ENCODE measurements at places on chromosomes 4 and X. TPM values are rescaled to one million over a fixed set of nuclear protein-coding genes. Genes with fewer than 3 reads are reported as not detected.

GRCh38 chrX:149497626-149498025 lies 7.5 kb downstream of the IDS start:
- DNase-seq: no peak

- no peak for DNase-seq
Measured at GRCh38 chr4:147578593-147578992, 38.6 kb upstream of the TMEM184C start.

- DNase-seq: no peak
Measured at GRCh38 chr4:95045429-95045828, 287.7 kb downstream of the BMPR1B start.

DNA sequence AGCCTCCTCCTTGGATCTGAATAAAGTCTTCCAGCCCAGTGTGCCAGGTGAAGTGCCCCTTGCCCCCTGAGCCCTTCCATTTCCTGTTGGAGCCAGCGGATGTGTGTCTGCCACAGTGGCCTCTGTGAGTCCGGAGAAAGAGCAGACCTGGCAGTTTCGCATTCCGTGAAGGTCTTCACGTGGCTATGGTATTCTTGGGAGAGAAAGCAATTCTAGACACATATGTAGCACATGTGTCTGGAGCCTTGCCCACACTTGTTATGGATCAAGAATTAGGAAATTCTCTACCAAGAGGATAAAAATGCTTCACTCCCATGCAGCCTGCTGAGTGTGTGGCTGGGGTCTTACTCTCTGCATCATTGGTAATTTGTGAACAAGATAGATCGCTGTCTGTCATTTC lies 130.9 kb downstream of the REPS2 start:
- DNase-seq: no peak

GRCh38 chr4:81116566-81116965 lies 86.1 kb downstream of the BMP3 start:
- no peak for DNase-seq

DNA sequence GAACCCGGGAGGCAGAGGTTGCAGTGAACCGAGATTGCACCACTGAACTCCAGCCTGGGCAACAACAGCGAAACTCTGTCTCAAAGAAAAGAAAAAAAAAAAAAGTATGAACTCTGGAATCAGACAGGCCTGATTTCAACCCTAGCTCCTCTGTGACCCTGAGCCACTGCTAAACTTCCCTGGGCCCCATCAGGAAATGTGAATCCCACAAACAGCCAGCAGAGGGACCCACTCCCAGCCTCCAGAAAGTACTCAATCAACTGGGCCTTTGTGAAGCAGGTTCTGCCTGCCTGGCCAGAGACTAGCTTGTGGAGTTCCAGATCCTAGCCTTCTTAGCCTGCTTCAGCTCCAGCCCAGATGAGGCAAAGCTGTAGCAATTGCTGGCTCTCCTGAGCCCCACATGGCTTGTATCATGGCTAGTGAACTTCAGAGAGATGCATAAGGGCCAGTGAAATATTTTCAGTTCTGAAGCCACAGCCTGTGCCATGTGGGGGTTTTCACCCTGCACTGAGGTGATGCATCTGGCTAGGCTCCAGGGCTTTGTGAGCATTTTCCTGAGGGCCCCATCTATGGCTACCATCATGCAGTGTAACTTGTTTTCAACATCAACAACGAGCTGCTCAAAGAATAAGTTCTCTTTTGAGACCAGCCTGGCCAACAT lies 7.2 kb upstream of the IDS start:
- peak; percentile 61 for DNase-seq

DNA sequence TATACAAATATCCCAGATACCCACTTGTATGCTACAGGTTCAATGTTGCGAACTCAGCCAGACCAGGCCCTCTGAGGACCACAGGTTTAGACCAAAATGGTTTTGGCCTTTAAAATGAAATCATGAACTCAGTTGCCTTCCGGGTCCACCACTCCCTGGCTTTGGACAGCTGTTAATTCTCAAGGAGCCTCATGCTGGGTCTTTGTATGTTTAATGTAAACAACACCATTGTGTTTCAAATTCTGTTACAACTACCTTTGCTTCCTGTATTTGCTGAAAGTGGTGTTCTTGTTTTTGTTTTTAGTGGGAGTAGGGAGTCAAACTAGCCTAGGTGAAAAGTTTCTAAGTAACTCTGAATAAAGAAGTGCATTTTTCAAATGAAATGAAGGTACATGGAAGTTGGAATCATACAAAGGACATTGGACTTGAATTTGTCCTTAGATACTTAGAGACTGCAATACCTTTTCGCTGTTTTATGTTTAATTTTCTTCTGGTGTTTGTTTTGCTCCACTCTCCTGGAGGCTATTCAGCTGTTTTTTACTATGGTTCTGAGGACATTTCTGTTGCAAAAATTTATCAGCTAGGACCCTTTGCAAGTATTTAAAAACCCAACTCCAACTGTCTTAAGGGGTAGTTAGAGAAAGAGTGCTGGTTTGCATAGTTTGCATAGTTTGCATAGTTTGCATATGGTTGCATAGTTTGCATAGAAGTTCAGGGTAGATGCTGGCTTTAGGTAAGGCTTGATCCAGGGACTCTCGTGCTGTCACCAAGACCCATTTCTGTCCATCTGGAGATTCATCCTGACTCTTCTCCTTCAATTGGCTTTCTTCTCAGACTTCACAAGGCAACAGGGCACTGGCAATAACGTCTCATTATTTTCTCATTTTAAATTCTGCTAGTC lies 70.1 kb downstream of the MID1IP1 start:
- no peak for DNase-seq

- DNase-seq: no peak
Measured at GRCh38 chr4:128810331-128810870, 901 bp downstream of the JADE1 start.

DNA sequence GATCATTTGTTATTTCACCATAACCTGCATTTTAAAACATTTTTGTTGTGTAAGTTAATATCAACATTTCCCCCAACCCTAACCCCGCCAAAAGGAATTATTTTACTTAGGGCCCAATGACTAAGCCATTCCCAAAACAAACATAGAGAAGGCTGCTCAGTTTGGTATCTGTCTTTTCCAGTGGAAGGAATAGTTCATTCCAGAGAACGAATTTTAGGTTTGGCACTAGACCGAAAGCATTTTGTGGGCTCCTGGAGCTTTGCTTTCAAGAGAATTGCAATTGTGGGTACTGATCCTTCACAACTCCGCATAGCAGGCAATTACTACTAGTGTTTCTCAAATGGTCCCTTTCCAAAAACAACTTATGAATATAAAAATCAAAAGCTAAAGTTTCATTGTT lies 226.7 kb upstream of the MAD2L1 start:
- DNase-seq: no peak

DNA sequence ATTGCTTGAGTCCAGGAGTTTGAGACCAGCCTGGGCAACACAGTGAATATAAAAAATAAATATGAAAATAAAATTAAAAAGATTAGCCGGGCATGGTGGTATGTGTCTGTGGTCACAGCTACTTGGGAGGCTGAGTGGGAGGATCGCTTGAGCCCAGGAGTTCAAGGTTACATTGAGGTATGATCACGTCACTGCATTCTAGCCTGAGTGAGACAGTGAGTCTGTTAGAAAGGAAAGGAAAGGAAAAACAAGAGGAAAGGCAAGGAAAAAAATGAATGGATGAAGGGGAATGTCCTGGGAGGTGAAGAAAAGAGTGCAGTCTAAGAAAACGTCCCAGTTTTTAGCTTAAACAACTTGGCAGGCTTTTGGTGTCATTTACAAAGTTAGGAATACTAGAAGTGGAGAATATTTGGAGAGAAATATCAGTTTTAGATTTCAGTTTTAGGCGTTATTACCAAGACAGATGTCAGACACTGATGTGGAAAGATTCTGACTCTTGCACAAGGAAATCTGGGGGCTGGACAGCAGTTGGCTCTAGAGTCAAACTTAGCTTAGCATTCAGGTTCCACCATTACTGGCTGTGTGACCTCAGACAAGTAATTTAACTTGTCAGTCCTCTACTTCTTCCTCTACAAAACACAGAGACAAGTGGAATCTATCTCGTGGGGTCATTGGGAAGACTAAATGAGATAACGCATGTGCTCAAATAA lies 139.0 kb downstream of the TSPAN5 start:
- no peak for DNase-seq

- DNase-seq: no peak
Measured at GRCh38 chr4:126264839-126265238, 950.1 kb downstream of the FAT4 start.

GRCh38 chr4:139279760-139280620 lies at the start of gene MGARP:
MGARP (minus strand) TSS chr4:139280225; CDS start chr4:139280158, 67 bp downstream.
- DNase-seq: no peak

DNA sequence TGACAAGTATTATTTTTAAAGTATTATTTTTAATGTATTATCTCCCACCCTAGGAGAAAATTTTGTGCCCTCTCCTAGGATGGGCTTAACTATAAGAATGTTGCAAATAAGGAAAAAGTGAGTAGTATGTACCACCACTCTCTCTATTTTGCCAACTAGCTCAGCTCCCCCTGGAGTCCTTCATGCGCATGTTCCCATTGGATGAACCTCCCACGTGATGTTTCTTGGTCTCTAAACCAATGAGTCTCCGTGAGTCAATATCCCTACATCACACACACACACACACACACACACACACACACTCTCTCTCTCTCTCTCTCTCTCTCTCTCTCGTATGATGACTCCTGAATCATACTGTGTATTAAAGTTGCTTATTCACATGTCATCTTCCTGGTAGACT lies 129.7 kb upstream of the ZFP42 start:
- no peak for DNase-seq

DNA sequence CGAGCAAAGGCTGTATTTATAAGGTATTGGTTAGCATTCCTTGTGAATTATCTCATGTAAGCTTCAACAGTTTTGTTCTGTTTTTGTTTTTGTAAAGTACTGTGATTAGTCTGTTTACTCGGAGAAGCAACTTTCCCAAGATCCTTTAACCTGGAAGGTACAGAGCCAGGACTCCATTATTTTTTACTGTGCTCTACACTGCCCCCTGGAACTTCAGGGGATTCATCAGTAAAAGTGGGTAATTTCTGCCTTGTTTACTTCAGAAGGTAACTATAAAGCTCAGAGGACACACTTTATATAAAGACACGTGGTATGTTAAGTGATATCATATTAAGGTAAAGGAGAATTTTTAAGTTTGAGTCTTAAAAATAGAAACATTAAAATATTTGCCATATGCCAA lies 124.9 kb downstream of the IQCM start:
- no peak for DNase-seq

DNA sequence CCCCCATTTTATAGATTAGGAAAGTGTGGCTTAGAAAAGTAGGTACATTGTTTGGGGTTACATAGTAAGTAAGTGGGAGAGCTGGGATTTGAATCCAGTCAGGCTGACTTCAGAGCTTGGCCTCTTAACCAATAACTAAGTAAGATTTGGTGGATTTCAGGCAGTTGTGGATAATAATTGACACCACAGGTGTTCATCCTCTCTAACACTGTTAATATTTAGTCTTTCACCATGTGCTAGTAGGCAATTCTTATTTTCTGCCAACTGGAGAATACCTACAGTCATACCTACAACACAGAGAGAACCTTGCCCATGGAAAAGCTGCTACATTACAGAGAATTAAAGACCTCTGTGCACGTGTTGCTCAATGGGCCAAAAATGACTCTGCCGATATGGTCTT lies 89.5 kb downstream of the DIAPH2 start:
- DNase-seq: no peak

DNA sequence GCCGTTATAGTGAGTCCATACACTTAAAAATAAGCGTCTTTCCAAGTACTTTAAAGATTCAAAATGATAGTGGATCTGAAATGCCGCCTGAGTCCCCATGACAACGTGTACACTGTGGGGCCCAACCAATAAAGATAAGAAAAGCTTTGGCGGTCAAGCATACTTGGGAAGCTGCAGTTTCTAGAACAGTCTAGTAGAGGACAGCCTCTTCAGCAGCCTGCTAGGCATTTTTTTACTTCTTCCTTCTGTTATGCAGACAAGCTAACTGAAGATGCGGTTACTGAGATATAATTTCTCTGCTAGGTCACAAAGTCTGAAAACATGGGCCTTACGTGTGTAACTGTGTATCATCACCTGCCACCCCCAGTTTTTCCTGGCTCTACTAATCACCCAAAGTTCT lies 402 bp upstream of the UPRT start:
- DNase-seq: no peak

DNA sequence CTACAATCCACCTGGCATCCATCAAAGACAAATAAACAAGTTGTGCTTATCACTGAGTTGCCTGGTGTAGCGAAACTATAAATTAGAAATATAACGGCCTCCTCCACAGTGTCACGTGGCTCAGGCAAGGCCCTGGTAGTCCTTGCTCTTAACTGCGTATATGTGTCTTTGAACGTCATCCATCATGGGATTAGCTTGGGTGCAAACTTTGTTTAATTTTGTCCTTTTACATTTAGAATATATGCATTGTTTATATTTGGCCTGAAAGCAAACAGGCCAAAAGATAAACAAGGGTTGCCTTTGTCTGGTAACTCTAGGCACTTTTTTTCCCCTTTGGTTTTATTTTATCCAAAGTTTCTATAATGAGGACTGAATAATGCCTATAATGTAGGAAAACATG lies 184.9 kb downstream of the KIT start:
- DNase-seq: no peak

GRCh38 chr4:166386491-166387360 lies 513.7 kb downstream of the TLL1 start:
- no peak for DNase-seq

DNA sequence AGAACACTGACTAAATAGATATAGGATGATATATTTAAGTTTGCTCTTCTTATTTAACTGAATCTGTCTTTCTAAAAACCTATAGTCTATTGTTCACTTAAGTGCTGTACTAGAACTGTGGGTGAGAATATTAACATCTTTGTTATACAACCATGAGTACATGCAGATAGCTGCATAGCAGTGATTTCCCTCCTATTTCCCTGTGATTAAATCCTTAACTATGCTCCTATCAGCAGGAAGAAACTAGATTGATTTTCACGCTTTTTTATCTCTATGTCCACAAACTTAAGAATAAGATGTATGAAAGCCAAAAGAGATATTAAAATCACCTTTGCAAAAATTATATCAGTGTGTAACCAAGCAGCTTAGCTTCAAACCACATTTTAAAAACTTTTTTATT lies 11.3 kb upstream of the UGT2A3 start:
- DNase-seq: no peak

DNA sequence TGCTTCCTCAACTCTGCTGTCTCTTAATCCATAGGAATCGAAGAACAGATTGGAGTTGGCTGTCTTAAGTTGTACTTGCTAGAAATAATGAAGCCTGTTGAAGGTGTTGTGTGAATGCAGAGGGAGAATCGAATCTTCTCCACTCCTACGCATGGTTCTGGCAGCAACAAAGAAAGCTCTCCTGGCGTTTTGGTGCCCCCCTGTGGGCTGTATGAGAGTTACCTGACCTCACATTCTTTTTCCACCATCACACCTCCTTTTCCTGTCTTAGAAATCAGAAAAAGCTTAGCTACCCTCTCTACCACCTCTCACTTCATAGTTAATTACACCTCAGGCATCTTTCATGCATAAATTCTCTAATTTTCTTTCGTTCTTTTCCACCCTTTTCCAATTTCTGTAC lies 16.3 kb downstream of the KLF8 start:
- peak; percentile 49 for DNase-seq

F8A3 gene
- total RNA-seq: 9.9 TPM

CFAP99 gene
- not detected for total RNA-seq

PPP1R2C gene
- total RNA-seq: not detected

RADX gene
- total RNA-seq: 1.2 TPM

PDLIM3 gene
- 65.2 TPM for total RNA-seq
